PC-9 (cell line): ENCODE measurements at places on chromosomes 1 and 21.

- DNase-seq = no peak
Measured at GRCh38 chr1:225919906-225920305, 4.1 kb downstream of the PYCR2 start.

- peak; percentile 56 for DNase-seq
Measured at GRCh38 chr1:15337656-15338402, 71.9 kb upstream of the EFHD2 start.

DNA sequence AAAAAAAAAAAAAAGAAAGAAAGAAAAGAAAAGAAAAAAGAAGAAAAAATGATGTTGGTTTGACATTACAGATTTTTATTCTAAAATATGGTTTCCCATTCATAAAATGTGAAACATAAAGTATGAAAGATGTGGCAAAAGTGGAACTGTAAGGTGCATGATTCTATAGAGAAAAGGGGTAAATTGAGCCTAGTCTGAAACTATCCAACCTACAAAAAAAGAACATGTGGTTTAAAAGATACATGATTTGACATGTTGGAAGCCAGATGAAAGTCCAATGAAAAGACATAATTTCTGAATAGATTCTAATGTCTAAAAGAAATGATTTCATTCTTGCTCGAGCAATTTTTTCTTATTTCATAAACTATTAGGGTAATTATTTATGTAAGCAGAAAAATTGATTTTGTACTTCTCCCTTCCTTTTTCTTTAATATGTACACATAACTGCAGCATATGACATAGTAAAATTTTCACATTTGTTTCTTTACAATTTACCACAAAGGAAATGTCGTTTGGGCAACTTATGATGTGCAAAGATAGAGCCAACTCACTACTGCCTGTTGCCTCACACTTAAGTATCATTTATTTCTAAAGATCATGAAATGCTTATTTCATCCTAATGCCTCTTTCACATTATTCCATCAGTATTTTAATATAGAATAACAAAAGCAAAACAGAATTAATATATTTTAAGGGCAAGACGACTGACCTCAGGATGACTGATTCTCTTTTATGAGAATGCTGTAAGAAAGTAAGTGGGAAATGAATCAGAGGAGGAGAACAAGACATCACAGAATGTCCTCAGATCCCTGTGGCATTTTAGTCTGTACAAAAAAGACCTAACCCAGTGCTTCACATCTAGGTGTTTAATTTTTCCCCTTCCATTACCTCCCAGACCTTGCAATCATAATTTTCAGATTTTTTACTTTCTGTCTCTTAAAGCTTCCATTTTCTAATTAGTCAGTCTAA, 165.8 kb upstream of the HMCN1 start:
- no peak for DNase-seq

GRCh38 chr1:41277371-41277975, 35.4 kb upstream of the SCMH1 start:
- DNase-seq = no peak

DNA sequence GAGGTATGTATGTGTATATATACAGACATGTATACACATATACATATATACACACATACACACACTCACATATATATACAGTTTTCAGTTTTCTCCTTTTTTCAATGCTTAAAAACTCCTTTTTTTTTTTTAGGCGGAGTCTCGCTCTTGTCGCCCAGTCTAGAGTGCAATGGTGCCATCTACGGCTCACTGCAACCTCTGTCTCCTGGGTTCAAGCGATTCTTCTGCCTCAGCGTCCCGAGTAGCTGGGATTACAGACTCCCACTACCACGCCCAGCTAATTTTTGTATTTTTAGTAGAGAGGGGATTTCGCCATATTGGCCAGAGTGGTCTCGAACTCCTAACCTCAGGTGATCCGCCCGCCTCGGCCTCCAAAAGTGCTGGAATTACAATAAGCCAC, 27.0 kb downstream of the STYXL2 start:
- no peak for DNase-seq

- no peak for DNase-seq
Measured at GRCh38 chr1:224343679-224344078, 13.0 kb upstream of the CNIH4 start.
